Activated T-helper 17 cell treated with anti-CD3 and anti-CD28 coated beads, Interleukin-2, amount 50 U/mL, for 72 hours (primary cell): ENCODE measurements at places on chromosomes 16 and 17.
A peak's percentile ranks its signal among the peaks of the same experiment; 100 is the strongest.

GRCh38 chr16:81138831-81139557, 42.8 kb upstream of the GCSH start:
- ATAC-seq: no peak

GRCh38 chr16:19118938-19119431, 5.2 kb downstream of the ITPRIPL2 start:
- ATAC-seq: peak; percentile 63

DNA sequence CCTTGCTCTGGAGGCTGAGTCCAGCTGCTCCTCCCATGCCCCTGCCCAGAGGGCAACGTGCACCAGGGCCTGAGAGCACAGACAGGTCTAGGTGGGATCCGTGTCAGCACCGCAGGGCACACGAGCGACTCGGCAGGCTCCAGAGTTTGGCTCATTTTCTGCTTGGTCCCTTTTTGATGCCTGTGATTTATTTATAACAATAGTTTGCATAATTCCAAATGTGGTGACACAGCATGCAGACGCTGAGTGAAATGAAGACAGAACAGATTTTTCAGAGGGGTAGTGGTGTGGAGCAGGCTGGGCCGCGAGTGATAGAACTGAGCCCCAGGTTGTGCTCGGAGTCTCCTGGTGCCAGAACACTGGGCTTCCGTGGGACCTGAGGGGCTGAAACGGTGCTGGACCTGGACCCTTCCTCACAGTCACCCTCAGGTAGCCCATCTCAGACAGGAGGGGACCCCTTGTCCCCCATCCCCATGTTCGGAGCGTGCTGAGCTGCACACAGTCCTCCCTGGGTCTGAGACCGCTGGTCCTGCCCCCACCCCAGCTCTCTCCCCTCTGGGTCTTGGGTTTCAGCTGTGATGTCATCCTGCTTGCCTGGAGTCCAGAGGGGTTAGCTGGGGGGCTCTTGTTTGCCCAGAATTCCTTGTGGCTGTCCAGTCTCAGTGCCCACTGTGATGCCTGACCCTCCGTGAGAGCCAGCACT, 95.9 kb downstream of the METRNL start:
- no peak for ATAC-seq

DNA sequence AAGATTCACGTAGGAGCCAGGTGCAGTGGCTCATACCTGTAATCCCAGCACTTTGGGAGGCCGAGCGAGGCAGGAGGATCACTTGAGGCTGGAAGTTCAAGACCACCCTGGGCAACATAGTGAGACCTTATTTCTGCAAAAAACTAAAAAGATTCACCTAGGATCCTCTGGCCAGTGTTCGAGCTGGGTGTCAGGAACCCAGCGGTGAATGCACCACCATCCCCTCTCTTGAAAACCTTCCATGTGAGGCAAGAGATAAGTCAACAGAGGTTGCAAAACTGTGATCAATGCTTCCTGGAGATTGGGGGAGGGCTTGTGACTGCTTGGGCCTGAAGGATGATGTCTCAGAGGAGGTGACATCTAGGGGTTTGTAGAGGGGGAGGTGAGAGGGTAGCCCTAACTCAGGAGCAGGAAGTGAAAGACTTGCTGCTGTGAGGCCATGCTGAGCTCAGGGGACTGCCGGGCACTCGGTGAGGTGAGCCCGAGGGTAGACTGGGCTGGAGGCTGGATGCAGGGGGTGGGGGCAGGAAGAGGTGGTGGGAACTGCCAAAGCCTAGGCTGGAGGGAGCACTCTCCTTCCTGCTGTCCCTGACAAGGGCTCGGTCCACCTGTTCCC, 11.7 kb downstream of the GJD3 start:
- ATAC-seq: peak; percentile 20

DNA sequence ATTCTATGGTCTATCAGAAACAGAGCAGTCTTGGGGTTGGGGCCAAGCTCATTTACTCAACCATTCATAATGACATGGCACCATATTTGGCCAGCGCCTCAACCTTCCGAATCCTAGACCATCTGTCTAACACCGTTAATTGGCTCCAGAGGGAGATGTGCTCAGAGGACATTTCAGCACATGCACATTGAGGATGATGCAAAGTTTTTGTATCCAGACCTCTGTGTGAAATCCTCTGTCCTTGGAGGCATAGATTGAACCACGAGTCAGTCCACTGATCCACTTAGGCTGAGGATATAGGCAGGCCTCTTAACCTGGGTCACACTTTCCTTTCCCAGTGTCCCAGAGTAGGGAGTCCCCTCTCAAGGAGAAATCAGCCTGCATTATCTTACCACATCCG, 85.5 kb downstream of the SHISA6 start:
- no peak for ATAC-seq

- no peak for ATAC-seq
Measured at GRCh38 chr17:44113868-44114840, 9.3 kb downstream of the HDAC5 start.

- ATAC-seq: no peak
Measured at GRCh38 chr16:31455601-31456314, 3.5 kb upstream of the ARMC5 start.

GRCh38 chr16:2808181-2808580, 8.9 kb upstream of the PRSS21 start:
- ATAC-seq: no peak

DNA sequence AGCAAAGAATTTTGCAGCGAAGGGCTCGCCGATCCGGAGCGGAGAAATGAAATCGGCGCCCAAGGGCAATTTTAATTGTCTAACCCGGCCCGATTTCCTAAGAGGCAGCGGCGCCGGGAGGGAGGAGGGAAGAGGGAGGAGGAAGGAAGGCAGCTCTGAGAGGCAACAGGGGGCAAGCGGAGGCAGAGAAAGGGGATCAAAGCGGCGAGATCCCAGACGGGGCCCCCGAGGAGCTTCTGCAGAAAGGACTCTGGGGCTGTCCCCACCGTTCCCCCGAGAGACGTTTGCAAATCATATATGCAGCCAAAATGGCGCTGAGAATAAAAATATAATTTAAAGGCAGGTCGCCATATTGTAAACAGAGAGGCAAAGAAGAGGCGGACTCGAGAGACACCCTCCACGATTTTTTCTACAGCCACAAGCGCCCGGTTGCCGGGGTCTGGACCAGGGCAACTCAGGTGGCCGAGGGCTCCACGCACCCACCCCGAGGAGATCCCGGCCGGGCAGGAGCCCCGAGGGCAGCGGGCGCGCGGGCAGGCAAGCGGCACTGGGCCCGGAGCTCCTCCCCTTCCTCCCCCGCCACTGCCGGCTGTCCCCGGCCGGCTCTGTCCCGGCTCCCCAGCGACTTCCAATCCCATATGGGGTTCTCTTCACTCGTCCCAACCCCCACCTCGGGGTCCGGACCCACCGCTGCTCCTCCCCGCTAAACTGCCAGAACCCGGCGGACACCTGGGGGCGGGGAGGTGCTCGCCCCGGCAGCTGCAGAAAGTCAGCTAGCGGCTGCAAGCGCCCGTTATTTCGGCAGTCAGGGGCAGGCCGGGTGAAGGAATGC, 1.9 kb downstream of the PHF12 start:
- ATAC-seq: peak; percentile 4

GRCh38 chr16:5590416-5590815, 492.8 kb upstream of the EEF2KMT start:
- ATAC-seq: no peak

- no peak for ATAC-seq
Measured at GRCh38 chr17:58308985-58309917, 19.3 kb downstream of the TSPOAP1 start.

DNA sequence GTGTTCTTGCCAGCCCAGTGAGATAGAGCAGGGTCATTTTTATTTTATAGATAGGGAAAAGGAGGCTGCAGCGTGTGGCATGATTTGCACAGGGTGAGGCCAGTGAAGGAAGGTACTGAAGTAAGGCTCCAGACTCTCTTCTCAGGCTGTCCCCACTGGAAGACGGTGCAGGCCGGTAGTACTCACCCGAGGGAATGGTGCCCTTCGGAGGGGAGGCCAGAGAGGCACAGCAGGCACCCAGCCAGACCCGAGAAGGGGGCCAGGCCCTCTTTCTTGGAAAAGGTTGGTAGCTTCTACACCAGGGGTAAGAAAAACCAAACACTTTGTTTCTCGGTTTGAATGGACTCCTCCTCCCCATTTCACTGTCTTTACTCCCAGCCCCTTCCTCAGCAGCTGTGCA, 288 bp downstream of the ANKRD40CL start:
- ATAC-seq: no peak

- peak; percentile 53 for ATAC-seq
Measured at GRCh38 chr17:47239967-47240651, 13.5 kb upstream of the ITGB3 start.

GRCh38 chr17:80260069-80260535, 550 bp upstream of the RNF213 start:
- ATAC-seq: peak; percentile 43

DNA sequence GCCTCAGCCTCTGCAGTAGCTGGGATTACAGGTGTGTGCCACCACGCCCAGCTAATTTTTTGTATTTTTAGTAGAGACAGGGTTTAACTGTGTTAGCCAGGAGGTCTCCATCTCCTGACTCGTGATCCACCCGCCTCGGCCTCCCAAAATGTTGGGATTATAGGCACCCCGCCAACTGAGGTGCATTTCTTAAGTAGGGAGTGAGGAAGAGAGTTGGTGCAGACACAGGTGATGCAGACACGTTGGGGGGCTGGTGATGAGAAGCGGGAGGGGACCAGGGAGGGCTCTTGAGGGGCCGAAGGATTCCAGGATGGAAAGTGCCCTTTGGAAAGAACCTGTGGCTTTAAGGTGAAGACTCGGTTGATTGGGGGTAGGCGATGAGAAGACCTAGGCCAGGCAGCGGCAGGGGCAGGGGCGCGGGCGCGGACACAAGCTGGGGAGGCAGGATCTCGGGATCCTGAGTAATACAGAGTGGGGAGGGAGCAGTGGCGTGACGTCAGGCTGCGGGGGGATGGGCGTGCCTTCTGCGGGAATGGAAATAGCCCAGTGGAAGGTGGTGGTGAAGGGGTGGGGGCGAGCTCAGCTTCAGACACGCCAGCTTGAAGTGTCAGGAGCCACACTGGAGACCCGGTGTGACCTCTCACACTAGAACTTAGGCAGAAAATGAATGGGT, 2.5 kb upstream of the ATP6V0C start:
- ATAC-seq: no peak

- ATAC-seq: no peak
Measured at GRCh38 chr17:59362811-59363205, 31.4 kb downstream of the YPEL2 start.
